ENCODE measurements at places on chromosomes 5 and 9.

DNA sequence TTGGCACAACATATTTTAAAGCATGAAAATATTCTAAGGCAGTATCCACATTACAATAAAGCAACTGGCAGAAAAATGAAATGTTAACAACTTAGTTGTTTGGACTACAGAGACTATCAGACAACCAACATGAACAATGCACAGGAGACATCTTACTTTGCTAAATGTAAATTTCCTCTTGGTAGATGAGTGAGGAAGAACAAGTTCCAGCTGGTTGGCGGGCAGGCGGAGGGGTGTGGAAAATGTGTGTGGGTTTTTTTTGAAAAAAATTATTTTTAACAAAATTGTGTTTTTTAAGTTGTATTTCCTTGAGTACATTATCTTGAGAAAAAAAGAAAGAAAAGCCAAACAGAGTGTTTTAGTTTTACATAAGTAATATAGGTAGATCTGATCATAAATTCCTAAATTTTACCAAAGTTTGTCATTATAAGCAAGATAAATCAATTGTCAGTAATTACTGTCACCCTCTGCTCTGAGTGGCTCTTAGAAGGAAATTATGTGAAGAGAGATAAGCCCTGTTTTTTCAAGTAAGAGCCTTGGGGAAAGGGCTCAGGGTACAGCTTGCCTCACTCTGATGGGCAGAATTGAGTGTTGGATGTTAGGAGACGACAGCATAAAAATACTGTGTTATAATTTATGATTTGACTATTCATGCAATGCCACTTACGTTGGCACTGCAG lies 42.5 kb downstream of the TMEM167A start:
- no peak for DNase-seq

DNA sequence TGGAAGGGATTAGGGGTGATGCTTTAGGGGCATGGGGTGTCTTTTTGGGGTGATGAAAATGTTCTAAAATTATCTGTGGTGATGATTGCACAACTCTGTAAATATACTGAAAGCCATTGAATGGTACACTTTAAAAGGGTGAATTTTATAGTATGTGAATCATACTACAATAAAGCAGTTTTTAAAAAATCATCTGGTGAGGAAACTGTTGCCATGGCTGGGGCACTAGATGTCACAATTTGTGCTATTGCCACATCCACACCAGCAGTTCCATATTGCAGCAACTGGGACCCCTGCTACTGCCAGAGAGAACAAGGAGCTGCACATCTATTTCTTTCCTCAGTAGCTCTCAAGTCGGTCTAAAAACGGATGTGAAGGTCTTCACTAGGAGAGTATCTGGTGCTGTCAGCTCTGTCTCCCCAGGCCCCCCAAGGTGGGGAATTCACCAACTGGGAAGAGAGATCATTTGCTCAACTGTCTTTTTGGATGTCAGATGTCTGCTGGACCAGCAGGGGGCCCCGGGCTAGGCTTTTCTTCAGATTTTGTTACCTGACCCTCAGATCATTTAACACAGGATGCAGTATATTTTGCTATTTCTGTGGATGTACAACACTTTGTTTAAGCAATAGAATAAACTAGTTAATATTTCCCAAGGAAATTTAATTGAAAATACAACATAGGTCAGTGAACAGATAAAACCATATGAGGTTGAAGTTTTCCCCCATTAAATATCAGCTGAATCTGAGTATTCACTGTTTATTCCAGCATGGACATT lies 13.2 kb downstream of the CMYA5 start:
- DNase-seq, result peak; percentile 16

- DNase-seq, result no peak
These were observed 8.3 kb downstream of the ITGA1 start for GRCh38 chr5:52796031-52796430.

- DNase-seq, result no peak
These were observed 12.8 kb downstream of the RALGPS1 start for GRCh38 chr9:126927419-126927818.

DNA sequence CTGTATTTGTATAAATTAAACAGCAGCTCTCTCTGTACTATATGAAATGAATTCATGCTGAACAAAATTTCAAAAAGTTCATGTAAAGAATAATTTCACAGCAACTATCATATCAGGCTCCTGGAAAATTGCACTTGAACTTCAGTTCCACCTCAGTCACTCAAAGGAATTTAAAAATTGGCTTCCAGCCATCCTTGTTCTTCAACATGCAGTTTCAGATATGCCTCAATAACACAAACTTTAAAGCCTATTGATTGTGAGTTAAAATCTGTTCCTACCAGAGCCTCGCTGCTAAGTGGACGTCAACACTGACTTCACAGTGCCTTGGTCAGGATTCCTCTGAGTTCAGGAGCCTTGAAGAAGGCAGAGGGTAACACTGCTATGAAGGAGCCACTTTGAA lies 418.7 kb upstream of the WWC1 start:
- DNase-seq, result peak; percentile 30

- peak; percentile 58 for DNase-seq
These were observed 26.7 kb downstream of the RNF145 start for GRCh38 chr5:159182691-159183090.

DNA sequence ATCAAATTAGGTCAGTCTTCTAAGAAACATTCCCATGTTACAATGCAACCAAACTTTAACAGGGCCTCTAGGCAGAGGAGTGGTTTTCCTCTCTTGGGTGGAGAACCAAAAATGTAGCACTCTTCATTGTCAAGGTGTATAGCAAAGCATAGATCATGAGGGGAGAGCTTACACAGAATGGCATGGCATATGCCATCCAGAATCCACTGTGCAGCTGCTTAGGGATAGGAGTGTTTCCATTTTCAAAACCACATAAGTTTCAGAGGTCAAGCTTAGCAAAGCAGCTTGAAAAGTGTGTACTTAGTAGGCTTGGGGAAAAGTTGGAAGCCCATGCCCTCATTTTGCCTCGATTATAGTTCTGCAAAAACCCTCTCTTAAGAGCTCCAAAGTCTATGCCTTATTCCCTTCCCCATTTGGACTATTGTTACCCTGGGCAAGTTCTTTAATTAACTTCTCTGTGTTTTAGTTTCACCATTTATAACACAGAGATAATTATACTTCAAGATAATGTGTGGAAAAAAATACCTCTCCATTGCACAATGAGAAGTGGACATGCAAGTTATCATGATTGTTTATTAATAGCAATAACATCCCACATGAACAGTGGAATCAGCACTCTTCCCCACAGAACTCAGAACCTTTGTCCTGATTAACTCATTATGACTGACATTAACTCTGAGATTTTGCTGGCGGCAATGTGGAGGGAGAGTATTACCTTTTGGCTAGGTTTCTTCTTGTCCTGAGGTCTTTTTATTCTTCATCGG lies 398.9 kb upstream of the WWC1 start:
- DNase-seq, result no peak

GRCh38 chr5:51632793-51633192 lies 249.5 kb downstream of the ISL1 start:
- no peak for DNase-seq

GRCh38 chr5:171313481-171314206 lies 4.6 kb downstream of the TLX3 start:
- no peak for DNase-seq

DNA sequence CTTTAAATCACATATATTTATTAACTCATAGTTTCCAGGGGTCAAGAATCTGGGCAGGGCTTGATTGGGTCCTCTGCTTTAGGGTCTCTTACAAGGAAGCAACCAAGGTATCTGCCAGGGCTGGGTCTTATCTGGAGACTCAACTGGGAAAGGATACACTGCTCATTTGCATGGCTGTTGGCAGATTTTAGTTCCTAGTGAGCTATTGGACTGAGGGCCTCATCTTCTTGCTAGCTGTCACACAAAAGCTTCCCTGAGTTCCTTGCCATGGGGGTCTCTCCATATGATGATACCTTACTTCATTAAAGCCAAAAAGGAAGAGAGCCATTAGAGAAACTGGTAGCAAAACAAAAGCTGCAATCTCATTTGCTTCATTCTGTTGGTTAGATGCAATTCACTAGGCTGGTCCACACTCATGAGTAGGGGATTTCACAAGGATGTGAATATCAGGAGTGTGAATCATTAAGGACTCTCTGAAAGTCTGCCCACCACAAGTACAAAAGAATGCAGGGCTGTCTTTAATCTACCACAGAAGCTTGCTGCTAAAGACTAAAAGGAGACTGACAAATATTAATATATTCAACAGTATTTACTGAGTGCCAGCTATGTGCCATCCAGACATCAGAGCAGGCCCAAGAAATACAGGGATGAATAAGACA lies 42.0 kb upstream of the TIMD4 start:
- DNase-seq, result peak; percentile 70

DNA sequence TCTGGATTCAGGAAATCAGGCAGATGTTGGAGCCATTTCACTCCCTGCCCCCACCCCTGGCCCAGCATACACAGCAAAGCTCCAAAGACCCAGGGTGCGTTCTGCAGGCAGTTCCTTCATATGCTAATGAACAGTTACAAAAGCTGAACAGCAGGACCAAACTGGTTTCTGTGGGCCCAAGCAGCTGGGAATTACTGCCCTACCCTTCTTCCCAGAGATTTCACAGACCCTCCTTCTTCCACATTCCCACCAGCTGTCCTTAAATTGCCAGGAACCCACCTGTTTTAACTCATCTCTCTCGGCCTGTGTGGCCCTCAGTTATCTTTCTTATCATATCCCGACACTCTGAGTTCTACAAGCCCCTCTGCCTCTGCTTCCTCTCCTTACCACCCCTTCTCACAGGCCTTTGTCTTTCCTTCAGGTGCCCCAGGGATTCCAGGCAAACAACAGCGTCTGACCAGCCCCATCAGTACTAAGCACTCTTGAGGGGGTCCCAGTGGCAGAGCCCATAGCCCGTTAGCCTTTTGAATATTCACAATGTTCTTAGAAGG lies 10.6 kb upstream of the F2RL1 start:
- DNase-seq, result no peak

GRCh38 chr9:79912318-79913070 lies 340.7 kb downstream of the TLE4 start:
- DNase-seq, result peak; percentile 59

DNA sequence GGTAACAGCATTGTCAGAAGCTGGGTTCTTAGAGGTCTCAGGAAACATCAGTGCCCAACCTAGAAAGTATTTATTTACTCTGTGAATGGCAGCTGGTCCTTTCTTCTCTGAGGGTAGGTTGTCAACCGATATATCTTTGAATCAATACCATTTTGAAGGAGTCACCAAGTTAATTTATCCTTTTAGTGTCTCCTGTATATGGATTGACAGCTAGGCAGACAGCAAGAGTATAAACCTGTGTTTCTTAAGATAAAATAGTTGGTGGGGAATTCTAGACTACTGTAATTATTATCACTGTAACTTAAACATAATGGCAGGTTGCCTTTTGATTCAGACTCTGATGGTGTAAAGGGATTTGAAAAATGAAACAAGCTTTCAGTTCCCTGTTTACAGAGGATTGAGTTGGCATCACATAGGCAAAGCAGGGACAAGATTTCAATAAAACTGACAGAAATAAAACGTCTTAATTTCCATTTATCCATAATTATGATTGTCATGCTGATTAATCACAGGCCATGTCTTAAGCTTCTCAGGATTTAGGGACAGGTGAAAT lies 190.8 kb upstream of the HAPLN1 start:
- DNase-seq, result no peak

- DNase-seq, result peak; percentile 69
These were observed 260.7 kb downstream of the NR3C1 start for GRCh38 chr5:143142596-143143435.

GRCh38 chr5:94793113-94793815 lies 174.8 kb downstream of the SLF1 start:
- peak; percentile 83 for DNase-seq

GRCh38 chr5:67065237-67065636 lies 131.4 kb downstream of the CD180 start:
- DNase-seq, result no peak

DNA sequence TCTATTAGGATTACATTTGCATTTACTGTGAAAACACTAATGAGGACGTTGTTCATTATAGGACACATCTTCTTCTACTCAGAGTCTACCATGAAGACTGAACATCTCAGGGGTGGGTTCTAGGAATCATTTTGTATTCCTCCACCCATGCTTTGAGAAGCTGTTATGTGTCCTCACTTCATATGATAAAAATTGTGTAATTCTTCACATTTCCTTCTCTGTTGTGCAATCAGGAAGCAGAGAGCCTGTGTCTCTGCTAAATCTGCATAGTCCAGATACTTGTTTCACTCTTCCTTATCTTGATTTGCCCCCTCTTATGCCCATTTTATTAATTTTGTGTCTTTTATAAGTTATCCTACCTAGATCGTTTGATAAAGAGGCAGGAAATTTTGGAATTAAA lies 97.8 kb upstream of the IQGAP2 start:
- no peak for DNase-seq

DNA sequence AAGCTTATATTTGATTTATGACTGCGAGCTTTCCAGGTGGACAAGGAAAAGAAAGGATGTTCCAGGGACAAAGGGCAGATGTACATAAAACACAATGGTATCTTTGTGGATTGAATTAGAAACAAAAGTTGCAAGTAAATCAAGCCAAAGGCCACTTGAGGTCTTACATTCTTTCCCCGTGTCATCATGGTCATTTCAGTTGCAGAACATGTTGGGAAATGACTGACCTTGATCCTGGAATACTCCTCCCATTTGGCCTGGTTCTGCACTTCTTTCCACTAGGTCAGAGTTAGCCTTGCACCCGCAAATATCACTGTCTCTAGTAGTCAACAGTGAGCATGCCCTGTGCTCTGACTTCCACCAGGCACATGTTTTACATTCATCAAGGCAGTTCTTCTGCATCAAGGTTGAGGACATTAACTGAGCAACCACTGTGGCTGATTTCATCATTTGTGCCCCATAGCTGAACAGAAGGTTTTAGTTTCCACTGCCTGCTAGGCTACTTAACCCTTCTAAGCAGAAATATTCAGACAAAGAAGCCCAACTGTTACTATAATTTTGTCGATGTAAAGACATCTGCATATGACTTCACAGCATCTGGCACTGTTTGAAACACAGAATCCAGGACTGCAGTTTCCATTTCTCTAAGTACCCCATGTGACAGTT lies 1161.7 kb upstream of the DMAC1 start:
- DNase-seq, result peak; percentile 32

All from fibroblast of skin of abdomen (primary cell).